ENCODE measurements at places on chromosomes 6 and 20.

DNA sequence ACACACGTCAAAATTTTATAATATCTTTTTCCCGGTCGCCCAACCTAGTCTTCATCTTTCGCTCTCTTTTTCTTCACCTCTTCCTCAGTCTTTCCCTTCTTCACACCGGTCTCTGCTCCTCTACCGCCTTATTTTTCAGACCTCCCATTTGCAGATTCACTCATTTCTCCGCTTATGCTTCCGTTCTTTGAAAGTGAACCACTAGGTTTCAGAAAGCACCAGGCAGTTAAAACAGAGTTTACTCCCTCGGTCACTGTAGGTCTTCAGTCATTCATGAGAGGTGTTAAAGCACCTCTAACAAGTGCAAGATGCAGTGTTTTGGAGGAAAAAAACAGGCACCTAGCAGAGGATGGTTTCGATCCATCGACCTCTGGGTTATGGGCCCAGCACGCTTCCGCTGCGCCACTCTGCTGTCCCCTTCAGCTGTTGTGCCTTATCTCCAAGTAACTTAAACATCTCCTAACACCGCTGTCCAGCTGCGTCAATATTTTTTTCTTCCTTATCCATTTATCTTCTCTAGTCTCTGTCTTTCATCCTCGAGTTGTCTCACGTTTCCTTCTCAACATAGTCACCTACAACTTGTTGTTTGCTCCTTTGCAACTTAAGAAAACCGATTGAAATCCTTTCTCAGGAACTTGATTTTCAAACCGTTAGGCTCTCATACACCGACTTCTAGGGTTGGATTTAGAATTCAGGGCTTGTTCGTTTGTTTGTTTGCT, 119.7 kb upstream of the ZNF184 start:
- no peak overlapping the region for H3K27ac ChIP-seq
- peak; percentile 24 for DNase-seq
- H3K4me3 ChIP-seq: no peak overlapping the region
- H3K36me3 ChIP-seq: no peaks in the 10 kb centered on the region

GRCh38 chr6:166743406-166744222, 116.6 kb upstream of the RPS6KA2 start:
- no peak overlapping the region for H3K4me3 ChIP-seq
- H3K36me3 ChIP-seq: no peaks in the 10 kb centered on the region
- H3K4me1 ChIP-seq: peaks cover 7% of the 10 kb centered on the region
- no peak for DNase-seq

DNA sequence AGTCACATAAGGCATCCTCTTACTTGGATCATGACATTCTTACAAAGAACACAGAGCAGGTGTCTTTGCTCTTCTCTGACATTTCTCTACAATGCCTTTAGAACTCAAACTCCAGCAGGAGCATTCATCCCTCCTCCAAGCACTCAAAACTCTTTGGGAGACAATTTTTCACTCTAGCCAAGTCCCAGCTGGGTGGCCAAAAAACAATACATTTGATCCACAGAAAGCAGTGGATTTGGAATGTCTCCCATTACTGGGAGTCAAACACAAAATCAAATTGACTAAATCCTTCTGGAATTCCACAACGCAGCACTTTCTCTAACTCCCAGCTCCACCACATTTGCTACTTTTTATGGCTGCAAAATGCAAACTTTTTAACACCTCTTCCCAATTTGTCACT, 108.6 kb upstream of the VGLL2 start:
- H3K36me3 ChIP-seq: no peaks in the 10 kb centered on the region
- no peak overlapping the region for H3K4me3 ChIP-seq
- no peak for DNase-seq
- H3K27me3 ChIP-seq: no peaks in the 10 kb centered on the region
- H3K27ac ChIP-seq: no peak overlapping the region
- no peaks in the 10 kb centered on the region for H3K4me1 ChIP-seq

DNA sequence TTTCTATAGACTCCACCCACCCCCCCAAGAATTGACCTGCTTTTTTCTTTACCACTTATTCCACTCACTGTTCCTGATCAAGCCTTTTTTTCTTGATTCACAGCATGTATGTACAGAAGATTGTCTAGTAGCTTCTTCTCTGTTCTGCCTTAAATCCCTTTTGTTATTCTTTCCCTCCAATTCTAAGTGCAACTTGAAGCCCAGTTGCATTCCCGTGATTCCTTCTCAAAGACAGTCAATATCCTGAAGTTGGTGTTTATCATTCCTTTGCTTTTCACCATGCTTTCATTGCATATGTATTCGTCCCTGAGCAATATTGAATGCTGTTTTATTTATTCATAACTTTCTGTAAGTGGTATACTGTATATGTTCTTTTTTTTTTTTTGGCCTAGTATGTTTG, 21.0 kb downstream of the XRN2 start:
- peak overlapping the region; percentile 51 for H3K27ac ChIP-seq
- peaks cover 45% of the 10 kb centered on the region for H3K4me1 ChIP-seq
- no peak overlapping the region for H3K4me3 ChIP-seq
- no peak for DNase-seq
- H3K27me3 ChIP-seq: no peaks in the 10 kb centered on the region
- H3K36me3 ChIP-seq: peaks cover 47% of the 10 kb centered on the region

DNA sequence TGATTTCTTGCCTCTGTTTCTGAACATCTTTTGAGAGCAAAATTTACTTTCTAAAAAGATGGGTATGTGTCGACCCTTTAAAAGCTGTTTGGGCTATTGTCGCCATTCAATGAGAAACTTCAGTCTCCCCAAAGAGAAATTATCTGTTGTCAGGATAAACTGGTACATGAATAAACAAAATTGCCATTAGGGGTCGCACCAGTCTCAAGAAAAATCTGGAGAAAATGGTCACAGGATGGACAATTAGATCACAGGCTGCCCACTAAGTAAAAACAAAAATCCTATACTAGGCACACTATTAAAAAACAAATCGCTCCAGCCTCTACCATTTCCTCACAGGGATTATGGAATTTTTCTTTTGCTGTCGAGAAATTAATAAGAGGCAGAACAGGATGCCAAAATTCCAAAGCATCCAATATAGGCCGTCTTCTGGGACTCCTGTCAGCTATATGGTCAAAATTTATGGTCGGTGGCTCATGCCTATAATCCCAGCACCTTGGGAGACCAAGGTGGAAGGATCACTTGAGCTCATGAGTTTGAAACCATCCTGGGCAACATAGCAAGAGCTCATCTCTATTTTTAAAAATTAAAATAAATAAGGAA, 5.5 kb upstream of the HLA-E start:
- no peak overlapping the region for H3K27ac ChIP-seq
- H3K27me3 ChIP-seq: peaks cover 43% of the 10 kb centered on the region
- H3K4me1 ChIP-seq: peaks cover 33% of the 10 kb centered on the region
- peak; percentile 62 for DNase-seq
- H3K36me3 ChIP-seq: peaks cover 4% of the 10 kb centered on the region

- DNase-seq: no peak
- peaks cover 8% of the 10 kb centered on the region for H3K27me3 ChIP-seq
- no peaks in the 10 kb centered on the region for H3K36me3 ChIP-seq
- H3K4me1 ChIP-seq: peaks cover 12% of the 10 kb centered on the region
Observed at GRCh38 chr20:59102841-59103299, 60.3 kb upstream of the PRELID3B start.

- no peaks in the 10 kb centered on the region for H3K27me3 ChIP-seq
- H3K36me3 ChIP-seq: peaks cover 6% of the 10 kb centered on the region
- no peak overlapping the region for H3K4me3 ChIP-seq
Observed at GRCh38 chr6:156824142-156824541, 47.0 kb downstream of the ARID1B start.

- H3K27me3 ChIP-seq: no peaks in the 10 kb centered on the region
- H3K4me3 ChIP-seq: no peak overlapping the region
- no peak for DNase-seq
- peak overlapping the region; percentile 73 for H3K27ac ChIP-seq
Observed at GRCh38 chr20:1331801-1332453, 3.0 kb upstream of the SDCBP2 start.

GRCh38 chr6:29619578-29620160, 13.3 kb downstream of the GABBR1 start:
- no peaks in the 10 kb centered on the region for H3K27me3 ChIP-seq
- no peak overlapping the region for H3K4me3 ChIP-seq
- no peak for DNase-seq
- no peaks in the 10 kb centered on the region for H3K4me1 ChIP-seq
- H3K36me3 ChIP-seq: peaks cover 26% of the 10 kb centered on the region

- peaks cover 21% of the 10 kb centered on the region for H3K36me3 ChIP-seq
- no peaks in the 10 kb centered on the region for H3K27me3 ChIP-seq
- no peak overlapping the region for H3K4me3 ChIP-seq
- H3K27ac ChIP-seq: peak overlapping the region; percentile 76
- no peak for DNase-seq
Observed at GRCh38 chr6:31763619-31763940, 1.1 kb downstream of the SAPCD1 start.

- H3K4me1 ChIP-seq: peaks cover 26% of the 10 kb centered on the region
- H3K27me3 ChIP-seq: peaks cover 5% of the 10 kb centered on the region
- peak; percentile 17 for DNase-seq
- peak overlapping the region; percentile 62 for H3K4me3 ChIP-seq
- no peaks in the 10 kb centered on the region for H3K36me3 ChIP-seq
Observed at GRCh38 chr20:237489-237888, 10.4 kb downstream of the DEFB129 start.

- peak within 1 kb of the TSS; percentile 77 for H3K4me3 ChIP-seq
- H3K4me1 ChIP-seq: peaks cover 34% of the 10 kb centered on the region
- peaks cover 70% of the 10 kb centered on the region for H3K27me3 ChIP-seq
- peak within 1 kb of the TSS; percentile 62 for H3K27ac ChIP-seq
- no peaks in the 10 kb centered on the region for H3K36me3 ChIP-seq
- no peak for DNase-seq
Observed at GRCh38 chr6:167826896-167827582, at the start of gene AFDN. Gene AFDN, plus strand, starts transcription at chr6:167826911. Its CDS starts 222 bp downstream, at chr6:167827133.

DNA sequence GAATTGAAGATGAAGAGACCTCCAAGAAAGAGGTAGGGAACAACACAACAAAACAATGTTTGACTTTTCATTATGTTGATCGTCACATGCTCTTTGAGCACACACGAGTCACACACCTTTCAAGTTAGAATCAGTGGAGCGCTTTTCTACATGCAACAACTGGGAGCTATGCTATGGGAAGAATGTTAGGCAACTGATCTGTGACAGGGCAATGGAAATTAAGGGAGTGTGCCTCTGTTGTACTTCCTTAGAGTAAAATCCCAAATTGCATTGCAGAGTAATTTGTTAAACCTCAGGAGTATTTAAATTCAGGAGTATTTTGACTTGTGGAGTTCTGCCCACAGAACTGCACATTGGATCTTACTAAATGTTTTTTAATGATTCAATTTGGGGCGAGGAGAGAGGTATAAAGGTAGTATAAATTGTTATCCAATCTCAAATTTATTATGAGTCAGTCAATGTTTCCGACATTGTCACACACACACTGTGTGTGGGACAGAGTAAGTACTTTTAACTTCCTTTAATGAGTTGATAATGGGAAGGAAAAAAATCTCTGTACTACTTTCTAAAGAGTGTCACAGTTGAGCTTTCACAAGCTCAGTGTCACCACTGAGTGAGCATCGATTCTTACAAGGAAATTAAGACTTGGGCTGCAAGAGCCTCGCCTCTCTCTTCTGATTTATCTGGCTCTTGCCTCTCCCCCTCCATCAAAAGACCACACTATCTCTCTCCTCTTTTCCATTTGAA, 10.7 kb downstream of the GNAS start:
- peaks cover 32% of the 10 kb centered on the region for H3K27me3 ChIP-seq
- DNase-seq: no peak
- no peak overlapping the region for H3K27ac ChIP-seq
- H3K4me1 ChIP-seq: no peaks in the 10 kb centered on the region

DNA sequence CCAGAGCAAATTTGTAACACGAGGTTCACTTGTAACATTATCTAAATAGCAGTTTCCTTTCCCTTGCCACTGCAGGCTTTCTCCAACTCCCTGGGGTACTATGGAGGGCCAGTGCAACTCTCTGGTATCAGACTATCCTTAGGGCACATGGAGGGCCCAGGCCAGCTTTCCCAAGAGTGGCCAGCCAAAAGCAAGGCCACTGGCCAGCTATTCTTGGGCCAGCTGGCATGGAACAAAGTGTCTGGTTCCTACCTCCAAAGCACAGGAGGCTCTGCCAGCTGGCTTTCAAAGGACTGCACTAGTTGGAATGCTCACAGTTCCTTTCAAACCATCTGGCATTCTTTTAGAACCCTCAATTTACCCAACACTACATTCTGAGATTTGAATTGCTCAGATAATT, 8.7 kb downstream of the RNF24 start:
- peaks cover 21% of the 10 kb centered on the region for H3K36me3 ChIP-seq
- no peaks in the 10 kb centered on the region for H3K27me3 ChIP-seq
- H3K4me3 ChIP-seq: no peak overlapping the region
- DNase-seq: no peak
- no peak overlapping the region for H3K27ac ChIP-seq

GRCh38 chr6:97775012-97775411, 492.0 kb upstream of the MMS22L start:
- H3K27ac ChIP-seq: no peak overlapping the region
- no peak overlapping the region for H3K4me3 ChIP-seq
- H3K36me3 ChIP-seq: no peaks in the 10 kb centered on the region
- no peaks in the 10 kb centered on the region for H3K4me1 ChIP-seq
- no peak for DNase-seq
- no peaks in the 10 kb centered on the region for H3K27me3 ChIP-seq

DNA sequence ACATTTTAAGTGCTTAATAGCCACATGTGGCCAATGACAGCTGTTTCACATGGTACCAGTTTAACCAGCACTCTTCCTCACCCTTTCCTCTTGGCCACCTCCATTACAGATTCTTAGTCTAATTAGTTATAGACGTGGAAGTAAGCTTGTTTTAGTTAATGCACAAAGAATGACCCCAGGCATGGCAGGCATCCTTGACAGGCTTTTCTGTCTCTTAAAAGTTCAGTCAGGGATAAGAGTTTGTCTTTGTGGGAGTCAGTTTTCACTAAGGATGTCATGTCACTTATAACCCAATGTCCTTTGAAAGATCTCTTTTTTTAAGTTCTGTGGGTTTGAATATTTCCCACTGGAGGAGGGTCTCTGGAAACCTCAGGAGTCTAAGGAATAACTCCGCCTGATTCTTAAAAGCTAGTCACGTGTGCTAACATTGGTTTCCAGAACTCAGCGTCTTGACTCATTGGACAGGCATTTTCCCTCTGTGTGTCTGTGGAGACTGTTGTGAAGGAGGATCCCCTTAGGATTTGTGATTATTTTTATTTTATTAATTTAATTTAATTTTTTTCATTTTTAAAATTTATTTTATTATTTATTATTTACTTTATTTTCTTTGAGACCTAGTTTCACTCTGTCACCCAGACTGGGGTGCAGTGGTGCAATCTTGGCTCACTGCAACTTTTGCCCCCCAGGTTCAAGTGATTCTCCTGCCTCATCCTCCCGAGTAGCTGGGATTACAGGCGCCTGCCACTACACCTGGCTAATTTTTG, 171.4 kb downstream of the ZFAND3 start:
- DNase-seq: no peak
- peaks cover 3% of the 10 kb centered on the region for H3K36me3 ChIP-seq
- no peak overlapping the region for H3K27ac ChIP-seq

DNA sequence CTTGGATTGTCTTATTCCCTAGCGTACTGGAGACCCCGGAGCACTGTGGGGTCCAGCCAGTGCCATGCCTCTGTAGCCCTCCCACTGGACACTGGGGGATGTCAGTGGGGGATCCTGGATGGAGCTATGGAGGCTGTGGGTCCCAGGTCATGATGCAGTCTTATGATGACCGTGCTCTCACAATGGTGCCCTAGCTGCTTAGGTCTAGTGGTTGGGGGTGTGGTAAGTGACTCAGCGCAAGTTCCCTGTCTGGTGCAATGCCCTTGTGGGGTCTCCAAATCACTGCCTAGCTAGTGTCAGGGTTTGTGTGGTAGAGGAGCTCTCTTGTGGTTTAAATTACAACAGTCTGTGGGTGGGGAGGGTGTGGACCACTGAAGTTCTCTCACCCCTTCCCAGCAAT, 135.4 kb downstream of the CDC5L start:
- no peak for DNase-seq
- H3K4me3 ChIP-seq: no peak overlapping the region
- peaks cover 20% of the 10 kb centered on the region for H3K4me1 ChIP-seq
